ENCODE measurements at places on chromosomes 16 and 17.

DNA sequence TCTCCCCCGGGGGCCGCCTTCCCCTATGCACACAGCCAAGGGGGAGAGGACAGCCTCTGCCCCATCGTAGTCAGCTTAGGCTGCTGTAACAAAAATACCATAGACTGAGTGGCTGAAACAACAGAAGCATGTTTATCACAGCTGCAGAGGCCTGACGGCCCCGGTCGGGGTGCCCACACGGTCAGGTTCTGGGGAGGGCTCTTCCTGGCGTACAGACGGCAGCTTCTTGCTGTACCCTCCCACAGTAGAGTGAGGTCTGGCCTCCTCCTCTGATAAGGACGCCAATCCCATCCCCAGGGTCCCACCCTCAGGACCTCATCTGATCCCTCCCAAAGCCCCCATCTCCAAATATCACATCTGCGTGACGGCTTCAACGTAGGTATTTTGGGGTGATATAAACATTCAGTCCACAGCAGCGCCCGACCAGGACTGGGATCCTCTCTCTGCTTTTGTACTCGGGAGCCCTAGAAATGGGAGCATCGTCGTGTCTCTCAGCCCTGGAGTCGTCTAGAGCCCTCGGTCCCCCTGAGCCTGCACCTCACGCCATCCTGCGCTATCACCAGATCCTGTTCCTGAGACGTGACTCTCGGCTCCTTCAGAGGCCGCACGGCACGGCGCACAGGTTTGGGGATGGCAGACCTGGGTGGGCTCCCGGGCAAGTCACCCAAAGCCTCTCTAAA lies 67.8 kb downstream of the RPH3AL start:
- no peak for DNase-seq

DNA sequence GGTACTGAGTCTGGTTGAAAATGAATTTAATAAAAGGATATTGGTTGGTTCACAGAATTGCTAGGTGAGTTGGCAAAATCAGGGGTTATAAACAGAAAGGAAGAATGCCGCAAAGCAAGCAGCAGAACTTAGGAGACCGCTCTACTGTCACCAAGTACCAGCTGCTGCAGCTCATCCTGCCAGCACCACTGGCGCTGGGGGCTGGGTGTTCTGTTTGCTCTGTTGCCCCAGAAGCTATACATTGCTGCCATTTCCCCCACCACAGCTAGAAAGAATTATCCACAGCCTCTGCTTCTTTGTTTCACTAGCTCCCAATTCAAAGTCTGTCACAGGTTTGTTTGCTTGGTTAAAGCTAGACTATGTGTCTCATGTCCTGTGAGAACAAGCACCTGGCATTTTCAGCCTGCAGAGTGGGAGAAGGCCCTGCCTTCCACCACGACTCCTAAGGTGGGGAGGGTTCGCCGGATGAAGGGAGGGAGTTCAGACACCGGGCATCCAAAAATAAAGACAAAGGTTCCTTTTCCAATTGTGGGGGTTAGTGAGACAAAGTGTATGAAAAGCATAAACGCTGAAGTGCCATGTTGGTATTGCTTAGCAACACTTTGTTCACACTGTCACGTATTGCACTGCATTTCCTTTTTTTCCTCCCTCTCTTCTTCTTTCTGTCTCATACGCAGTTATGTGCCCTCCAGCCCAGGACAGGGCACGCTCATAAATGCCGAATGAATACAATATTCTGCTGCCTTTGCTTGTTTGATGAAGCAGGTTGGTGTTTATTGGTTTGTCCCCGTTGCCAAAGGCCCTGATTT lies 9.6 kb upstream of the CPD start:
- DNase-seq, result no peak

- DNase-seq, result no peak
These were observed 280.0 kb downstream of the RBFOX1 start for GRCh38 chr16:7612671-7613070.

GRCh38 chr17:42944211-42944610 lies 20.0 kb downstream of the AARSD1 start:
- no peak for DNase-seq

GRCh38 chr17:40325156-40326013 lies 16.4 kb downstream of the RARA start:
- no peak for DNase-seq

DNA sequence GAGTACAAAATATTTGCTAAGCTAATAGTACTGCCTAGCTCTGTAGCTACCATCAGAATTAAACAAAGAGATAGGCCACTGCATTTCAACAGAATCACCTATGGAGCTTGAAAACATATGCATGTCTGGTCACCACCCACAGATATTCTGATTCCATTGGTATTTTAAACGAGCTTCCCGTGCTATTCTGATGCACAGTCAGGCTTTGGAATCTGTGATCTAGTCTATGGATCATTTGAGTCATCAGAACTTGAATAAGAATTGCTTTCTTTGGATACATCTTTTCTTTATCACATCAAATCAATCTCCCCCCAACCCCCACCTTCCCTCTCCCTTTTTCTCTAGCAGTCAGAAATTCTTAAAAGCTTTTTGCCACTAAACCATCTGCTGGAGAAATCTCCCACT lies 124.7 kb downstream of the NPIPB5 start:
- DNase-seq, result peak; percentile 97

DNA sequence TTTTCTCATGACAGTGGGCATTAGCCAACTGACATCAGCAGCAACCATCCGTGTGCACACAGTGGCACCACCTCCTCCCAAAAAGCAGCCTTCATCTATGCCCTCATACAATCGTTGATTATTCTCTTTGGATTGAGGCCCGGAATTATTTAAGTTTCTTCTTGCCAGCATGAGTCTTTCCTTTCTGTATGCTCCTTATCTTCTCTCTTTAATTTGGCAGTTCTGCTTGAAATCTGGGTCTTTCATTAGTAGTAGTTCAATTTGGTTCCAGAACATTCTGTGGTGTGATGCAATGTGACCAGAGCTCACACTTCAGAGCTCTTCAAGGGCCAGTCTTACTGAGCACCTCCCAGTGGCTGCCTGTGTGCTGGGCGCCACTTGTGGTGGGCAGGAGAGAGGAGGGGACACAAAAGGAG lies 52.2 kb upstream of the STH start:
- no peak for DNase-seq

- no peak for DNase-seq
These were observed 13.7 kb upstream of the MNT start for GRCh38 chr17:2414446-2415064.

DNA sequence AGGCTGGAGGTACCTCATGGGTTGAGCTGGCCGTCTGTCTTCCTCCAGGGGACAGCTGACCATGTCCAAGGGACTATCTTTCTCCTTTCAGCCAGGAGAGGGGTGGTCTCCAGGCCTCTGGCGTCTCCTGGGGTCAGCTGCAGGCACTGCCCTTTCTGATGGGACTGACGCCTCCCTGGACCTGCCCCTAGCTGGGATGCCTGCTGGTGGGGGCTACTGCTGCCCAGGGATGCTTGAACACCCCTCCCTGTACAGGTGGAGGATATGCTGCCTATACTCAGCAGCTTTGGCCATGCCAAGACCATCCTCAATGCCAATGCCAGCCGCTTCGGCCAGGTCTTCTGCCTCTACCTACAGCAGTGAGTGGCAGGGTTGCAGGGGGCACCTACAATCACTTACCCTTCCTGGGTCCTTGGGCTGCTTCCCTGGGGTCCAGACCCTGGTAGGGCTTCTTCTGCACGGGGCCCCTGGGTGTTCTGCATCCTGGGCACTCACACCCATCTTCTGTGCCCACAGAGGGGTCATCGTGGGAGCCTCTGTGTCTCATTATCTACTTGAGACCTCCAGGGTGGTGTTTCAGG lies 4.2 kb downstream of the MYO15B start:
- DNase-seq, result no peak

- no peak for DNase-seq
These were observed 5.6 kb downstream of the CASKIN1 start for GRCh38 chr16:2190659-2191445.

DNA sequence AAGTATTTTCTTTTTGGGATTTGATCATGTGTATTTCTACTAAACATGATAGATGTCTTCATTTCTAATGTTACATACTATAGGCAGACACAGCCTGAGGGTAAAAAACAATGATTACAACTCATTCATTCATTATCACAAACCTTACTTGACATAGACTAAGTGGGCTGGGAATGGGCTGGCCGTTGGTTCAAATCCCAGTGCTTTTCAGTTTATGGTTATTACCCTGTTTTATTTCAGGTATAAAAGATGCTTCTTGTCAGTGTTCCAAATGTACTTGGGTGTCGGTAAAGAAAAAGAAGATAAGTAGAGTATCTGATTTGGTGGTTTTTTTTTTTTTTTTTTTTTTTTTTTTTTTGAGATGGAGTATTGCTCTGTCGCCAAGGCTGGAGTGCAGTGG lies 149.7 kb upstream of the ZFHX3 start:
- no peak for DNase-seq

DNA sequence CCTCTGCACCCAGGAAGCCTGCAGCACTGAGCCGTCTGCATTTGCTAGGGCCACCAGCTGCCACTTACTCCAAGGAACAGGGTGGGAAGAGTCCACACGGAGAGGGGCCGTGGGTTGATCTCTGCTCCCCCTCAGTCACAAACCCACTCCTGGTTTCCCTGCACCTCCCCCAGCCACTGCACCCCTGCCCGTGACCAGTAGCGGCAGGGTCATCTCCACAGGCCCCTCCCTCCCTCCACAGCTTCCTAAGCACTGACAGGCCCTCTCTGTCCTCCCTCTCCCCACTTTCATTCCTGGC lies 75.2 kb downstream of the RBFOX3 start:
- DNase-seq, result no peak

GRCh38 chr16:4115949-4116318 lies 308 bp downstream of the ADCY9 start:
- no peak for DNase-seq

GRCh38 chr17:39706383-39706782 lies 6.5 kb downstream of the ERBB2 start:
- no peak for DNase-seq

- no peak for DNase-seq
These were observed 2.5 kb upstream of the CORO6 start for GRCh38 chr17:29625037-29625750.

GRCh38 chr17:73269791-73270190 lies 8.1 kb upstream of the CPSF4L start:
- DNase-seq, result no peak

DNA sequence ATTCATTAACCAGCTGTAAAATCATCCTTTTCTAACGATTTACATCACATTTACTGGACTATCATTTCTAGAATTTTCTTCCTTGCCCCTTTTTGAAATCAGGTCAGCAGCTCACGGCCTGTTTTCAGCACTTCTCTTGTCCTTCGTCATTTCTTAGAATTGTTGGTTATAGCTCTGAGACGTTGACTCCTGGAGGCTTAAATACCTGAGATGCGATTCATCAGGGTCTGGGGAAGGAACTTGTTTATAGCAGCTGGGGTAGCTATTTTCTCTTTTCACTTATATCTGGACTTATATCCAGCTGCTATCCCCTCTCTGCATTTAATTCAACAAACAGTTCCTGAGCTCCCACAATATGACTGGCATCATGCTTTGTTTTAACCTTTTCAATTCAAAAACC lies 338.7 kb upstream of the TNRC6C start:
- no peak for DNase-seq

GRCh38 chr17:55420776-55421178 lies 858 bp downstream of the MMD start:
- no peak for DNase-seq

DNA sequence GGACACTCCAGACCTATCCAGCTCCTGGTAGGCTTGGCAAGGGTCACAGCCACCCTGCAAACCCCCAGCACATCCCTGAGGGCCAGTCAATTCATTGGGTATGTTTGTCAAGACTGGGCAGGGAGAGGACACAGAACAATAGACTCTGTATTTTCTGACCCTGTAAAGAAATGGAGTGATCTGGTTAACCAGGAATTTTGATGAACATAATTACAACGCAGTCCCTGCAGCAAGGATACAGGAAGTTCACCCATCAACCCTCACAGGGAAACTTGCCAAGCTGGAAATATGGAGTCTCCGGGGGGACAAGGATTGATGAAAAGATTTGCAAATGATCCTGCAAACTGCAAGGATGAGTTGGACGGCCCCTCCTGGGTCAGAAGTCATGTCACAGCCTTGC lies 126.1 kb upstream of the RCVRN start:
- DNase-seq, result no peak

- no peak for DNase-seq
These were observed 2.0 kb downstream of the PRAC2 start for GRCh38 chr17:48725004-48725287.

DNA sequence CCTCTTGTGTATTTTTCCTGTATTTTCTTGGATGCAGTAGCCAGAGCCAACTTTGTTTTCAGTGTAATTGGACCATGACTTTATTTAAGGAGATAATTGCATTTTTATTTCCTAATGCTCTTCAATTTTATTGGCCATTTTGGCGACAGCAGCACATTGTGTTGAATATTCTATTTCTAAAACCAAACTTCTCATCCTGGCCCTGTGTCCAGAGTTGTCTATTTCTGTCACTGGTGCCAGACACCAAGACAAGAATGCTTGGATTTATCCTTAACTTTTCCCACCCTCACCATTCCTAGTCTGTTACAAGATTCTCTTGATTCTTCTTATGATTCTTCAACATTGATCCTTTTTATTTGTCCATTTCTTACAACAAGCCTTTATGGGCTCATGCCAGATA lies 37.1 kb downstream of the ARHGAP44 start:
- DNase-seq, result no peak

DNA sequence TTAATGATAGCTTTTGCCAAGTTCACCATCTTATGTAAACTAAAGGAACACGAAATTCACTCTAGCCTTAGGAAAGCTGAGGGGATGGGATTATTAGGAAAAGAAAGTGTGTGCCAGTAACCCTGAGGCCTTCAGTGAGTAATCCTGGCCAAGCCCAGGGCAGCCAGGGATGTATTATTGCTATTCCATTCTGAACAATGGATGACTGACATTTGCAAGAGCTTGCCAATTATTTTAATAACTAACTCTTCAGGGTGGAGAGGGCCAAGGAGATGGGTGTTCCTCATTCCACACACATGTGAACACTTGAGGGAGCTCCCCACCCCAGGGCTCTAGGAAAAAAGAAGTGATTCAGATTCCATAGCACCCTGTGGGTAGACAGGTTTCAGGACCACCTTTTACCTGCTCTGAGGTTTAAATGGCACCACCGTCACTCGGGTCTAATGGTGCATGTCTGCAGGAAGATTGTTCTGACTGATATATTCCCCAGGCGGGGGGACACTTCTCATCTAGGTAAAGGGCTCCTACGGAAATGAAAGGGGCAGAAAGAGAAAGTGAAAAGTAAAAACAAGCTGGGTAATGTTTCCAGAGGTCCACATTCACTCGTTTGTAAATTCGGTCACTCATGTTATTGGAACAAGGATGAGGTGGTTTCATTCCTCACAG lies 41.5 kb downstream of the TK2 start:
- no peak for DNase-seq

GRCh38 chr16:12314653-12315185 lies 338.2 kb downstream of the SNX29 start:
- no peak for DNase-seq

DNA sequence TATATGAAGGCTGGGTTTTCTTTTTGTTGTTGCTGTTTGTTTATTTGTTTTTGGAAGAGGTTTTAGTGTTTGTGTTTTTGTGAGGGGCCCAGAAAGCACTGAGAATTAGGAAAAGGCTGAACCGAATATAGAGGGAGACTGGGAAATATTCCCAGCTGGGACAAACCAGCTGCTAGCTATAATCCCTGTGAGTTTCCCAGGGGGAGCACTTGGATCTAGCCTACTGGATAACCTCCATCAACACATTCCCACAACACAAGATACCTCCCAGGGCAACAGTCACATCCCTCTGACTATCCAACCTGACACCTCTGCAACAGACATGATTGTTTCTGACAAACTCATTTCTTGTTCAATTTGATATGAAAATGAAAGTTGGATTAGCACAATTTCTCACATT lies 16.7 kb downstream of the CDH11 start:
- no peak for DNase-seq
